ENCODE measurements at places on chromosomes 4 and X.

DNA sequence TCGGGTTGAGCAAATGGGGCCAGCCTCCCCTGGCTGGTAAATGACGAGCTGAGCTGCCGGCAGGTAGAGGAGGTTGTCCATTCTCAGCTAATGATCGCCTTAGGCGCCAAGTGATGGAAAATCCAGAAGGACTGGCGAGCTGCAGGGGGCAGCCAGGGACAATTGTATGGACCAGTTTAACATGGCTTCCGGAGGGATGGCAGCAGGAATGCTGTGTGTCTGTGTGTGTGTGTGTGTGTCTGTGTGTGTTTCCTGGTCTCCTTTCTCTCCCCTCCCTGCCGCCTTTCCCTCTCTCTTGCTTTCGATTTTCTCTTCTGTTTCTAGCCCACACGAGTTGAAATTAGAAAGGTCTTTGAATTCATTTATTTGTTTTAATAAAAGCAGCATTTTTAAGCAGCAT is 45.2 kb upstream of the BCOR start:
- no peak for DNase-seq

DNA sequence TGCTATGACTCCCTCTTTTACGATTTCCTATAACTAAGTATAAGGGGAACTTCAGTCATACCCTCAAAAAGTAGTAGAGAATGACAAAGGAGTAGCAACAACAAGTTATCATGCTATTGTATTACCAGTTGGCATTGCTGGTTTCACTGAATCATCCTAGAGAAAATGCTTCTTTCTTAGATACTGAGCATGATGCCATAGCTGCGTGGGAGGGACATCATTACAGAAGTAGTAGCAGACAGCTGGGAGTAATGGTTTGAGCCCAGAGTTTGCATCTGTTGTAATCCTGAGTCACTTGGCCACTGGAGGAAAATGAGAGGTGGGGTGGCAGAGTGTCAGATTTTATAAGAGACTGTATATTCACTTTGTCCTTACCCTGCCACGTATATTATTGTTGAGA is 38.6 kb downstream of the MTMR1 start:
- no peak for DNase-seq

DNA sequence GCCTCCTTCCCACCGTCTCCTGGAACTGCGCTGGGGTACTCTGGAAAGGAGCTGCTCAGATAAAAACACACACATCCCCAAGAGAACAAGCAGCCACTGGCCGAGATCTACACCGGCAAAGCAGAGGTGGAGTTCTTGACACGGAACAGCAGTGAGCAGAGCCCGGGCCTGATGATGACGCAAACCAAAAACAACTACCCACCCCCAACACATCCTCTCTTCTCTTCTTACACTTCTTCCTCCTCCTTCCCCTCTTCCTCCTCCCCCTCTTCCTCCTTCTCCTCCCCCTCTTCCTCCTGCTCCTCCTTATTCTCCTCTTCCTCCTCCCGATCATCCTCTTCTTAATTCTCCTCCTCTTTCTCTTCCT is 4.6 kb downstream of the PNMA5 start:
- no peak for DNase-seq

- no peak for DNase-seq
Measured at GRCh38 chrX:18676470-18676869, 4.6 kb upstream of the RS1 start.

- DNase-seq, result no peak
Measured at GRCh38 chr4:85953651-85954018, 406.2 kb downstream of the MAPK10 start.

DNA sequence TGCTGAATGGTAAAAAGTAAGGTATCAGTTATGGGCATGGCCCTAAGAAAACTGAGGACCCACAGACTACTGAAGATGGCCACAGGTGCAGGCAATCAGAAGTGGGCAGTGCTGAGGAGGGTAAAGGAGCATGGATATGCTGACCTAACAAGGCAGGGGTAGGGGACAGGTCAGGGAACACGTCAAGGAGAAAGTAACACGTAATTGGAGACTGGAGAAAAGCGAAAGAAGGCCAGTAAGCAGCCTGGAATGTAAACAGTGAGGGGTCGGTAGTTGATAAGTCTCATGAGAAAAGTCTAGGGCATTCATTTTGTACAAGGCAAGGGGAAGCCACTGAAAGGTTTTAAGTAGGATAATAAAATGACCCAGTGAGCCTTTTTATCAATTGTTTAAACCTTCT is 153.3 kb downstream of the PRDM5 start:
- no peak for DNase-seq

GRCh38 chrX:7146703-7147412 is 654 bp upstream of the STS start:
- peak; percentile 34 for DNase-seq

- no peak for DNase-seq
Measured at GRCh38 chr4:39754309-39754708, 56.4 kb downstream of the UBE2K start.

- peak; percentile 43 for DNase-seq
Measured at GRCh38 chrX:135112096-135112729, 8.1 kb downstream of the ETDB start.

GRCh38 chr4:73692254-73692653 is 48.1 kb upstream of the CXCL8 start:
- DNase-seq, result no peak

GRCh38 chr4:190017357-190018200 is 9.5 kb downstream of the FRG2 start:
- DNase-seq, result no peak

- DNase-seq, result no peak
Measured at GRCh38 chr4:17138847-17139246, 240.4 kb upstream of the LDB2 start.

DNA sequence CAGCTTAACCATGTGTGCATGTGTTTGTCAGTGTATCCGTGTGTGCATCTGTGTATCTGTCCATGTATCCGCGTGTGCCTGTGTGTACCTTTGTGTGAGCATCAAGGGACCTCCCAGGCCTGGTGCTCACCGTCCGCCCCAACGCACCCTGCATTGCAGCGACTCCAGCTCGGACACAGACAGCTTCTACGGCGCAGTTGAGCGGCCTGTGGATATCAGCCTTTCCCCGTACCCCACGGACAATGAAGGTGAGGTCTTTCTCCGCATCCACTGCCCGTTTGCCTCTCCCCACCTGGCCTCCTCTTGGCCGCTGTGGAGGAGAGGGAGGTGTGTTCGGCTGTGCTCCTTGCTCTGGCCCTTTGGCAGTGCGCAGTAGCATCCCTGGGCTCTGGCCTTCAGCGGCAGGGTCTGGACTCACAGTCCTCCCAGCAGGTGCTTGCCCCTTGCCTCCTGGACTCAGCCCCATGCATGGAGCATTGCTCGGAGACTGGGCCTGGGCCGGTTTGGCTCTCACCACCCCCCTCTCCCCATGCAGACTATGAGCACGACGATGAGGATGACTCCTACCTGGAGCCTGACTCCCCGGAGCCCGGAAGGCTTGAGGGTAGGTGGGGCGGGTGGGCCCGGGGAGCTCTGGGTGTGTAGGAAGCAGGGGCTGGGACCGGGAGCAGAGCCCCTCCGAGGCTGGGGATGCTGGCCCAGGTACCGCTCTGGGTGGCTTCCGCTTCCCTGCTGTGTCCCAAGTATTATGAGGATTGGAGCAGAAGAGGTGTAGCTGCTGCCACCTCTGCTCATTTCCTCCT is 16.4 kb upstream of the ADD1 start:
- DNase-seq, result no peak

DNA sequence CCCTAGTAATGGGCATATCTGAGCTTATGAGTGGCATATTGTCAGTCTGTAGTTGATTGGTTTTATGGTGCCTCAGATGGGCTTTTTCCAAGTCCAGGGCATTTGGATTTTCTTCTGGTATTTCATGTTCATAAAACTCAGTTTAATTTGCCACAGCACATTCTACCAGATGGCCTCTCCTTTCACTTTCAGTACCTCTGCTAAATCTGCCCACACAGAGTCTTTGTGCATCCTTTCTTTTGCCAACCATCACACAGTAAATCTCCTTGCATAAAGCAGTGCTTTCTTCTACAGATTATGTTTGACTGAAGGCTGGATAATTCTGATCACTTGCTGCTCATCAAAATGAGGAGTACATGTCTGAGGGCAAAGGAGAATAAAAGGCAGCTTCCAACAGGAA is 98.2 kb downstream of the HS6ST2 start:
- DNase-seq, result no peak

DNA sequence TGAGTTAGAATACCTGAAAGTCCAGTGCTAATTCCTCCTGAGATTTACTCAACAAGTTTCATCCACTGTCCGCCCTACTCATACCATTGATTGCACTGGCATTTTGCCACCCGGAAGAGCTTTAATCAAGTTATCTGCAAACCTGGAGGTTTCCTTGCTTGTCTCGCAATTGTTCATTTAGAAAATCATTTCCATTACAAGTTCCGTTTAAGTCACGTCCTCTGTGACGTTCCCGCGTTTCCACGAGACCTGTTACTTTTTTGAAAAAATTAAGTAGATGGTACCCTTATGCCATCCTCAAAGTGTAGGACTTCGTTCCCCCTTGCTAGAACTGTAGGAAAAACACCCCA is 761 bp upstream of the FRYL start:
- peak; percentile 29 for DNase-seq

- no peak for DNase-seq
Measured at GRCh38 chr4:25949173-25949748, 35.2 kb downstream of the SMIM20 start.

DNA sequence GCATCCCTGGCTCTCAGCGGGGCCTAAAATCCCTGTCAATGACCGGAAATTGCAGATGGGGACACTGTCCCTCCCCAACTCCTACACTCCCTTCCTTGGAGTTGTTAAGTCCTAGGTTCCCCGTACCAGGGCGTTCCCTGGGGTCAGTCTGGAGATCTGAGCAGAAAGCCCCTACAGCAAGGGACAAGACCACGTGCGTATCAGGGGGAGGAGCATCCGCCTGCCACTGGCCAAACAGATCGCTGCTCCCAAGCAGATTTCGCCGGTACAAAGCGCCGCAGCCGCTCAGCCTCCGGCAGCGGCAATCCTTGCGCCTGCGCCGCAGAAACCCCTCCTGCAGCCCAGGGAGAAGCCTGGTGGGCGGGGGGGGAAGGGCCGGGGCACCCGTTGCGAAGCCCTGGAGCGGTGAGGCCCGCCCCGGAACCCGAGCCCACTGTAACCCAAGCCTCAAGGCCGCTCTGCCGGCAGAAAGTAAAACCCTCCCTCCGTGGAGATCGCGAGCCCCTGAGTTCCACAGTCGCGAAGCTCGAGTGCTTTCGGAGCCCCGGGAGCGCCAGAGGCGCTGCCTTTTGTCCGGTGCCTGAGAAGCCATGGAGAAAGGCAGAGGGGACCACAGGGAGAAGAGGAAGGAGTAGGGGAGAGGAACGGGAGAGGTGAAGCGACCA is 2.7 kb downstream of the CRMP1 start:
- DNase-seq, result no peak

- no peak for DNase-seq
Measured at GRCh38 chr4:109658871-109659410, 44.3 kb downstream of the CASP6 start.

- DNase-seq, result no peak
Measured at GRCh38 chr4:52052475-52052780, 1.3 kb downstream of the SPATA18 start.

- no peak for DNase-seq
Measured at GRCh38 chr4:163976588-163976987, 482.1 kb downstream of the TMA16 start.

DNA sequence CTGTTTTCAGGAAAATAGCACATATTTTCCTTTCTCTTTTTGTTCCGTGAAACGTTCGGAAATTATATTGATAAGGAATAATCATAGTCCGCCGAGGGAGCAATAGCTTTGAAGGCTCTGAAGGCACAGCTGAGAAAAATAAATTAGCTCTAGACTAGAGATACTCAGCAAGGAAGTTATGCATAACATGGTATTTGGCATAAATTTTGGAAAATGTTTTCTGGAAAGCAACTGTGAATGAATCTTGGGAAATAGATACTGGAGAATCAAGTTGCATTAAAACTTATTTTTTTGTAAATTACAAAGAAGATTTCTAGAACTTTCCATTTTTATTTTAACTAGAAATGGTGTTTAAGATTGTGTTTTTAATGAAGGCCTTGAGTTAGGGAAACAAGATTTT is 92.4 kb downstream of the HPRT1 start:
- DNase-seq, result no peak

GRCh38 chrX:21691512-21692018 is 33.4 kb upstream of the KLHL34 start:
- DNase-seq, result peak; percentile 31

GRCh38 chr4:185738820-185739219 is 73.2 kb downstream of the SORBS2 start:
- DNase-seq, result no peak

- DNase-seq, result no peak
Measured at GRCh38 chrX:149185087-149185486, 320.0 kb downstream of the IDS start.

- DNase-seq, result peak; percentile 42
Measured at GRCh38 chr4:8131210-8131609, 27.4 kb downstream of the ABLIM2 start.

DNA sequence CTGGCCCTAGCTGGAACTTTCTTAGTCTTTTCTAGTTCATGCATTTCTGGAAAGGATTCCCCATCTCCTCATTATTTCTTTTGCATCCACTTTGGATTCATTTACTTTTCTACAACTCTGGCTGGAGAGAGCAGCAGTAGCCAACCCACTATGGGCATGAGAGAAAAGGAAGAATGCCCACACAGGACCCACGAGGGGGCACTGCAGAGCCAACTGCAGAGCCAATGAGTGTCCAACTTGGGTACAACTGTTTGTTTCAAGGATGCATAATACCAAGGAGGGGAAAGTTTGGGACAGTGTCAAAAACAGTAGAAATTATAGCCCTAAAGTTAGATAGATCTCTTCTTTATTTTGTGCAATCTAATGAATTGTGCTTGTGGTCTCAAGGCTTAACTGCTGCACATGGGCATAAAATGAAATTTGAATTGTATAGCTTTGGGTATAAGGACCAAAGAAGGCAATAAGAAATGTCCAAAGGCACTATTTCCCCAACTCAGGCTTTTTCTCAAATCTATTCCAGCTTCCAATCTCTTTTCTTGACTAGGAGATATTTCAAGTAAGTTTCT is 230.6 kb downstream of the NSUN7 start:
- DNase-seq, result no peak

- DNase-seq, result no peak
Measured at GRCh38 chr4:126794363-126794762, 838.4 kb upstream of the INTU start.

GRCh38 chr4:105277702-105278101 is 131.0 kb downstream of the TET2 start:
- no peak for DNase-seq

DNA sequence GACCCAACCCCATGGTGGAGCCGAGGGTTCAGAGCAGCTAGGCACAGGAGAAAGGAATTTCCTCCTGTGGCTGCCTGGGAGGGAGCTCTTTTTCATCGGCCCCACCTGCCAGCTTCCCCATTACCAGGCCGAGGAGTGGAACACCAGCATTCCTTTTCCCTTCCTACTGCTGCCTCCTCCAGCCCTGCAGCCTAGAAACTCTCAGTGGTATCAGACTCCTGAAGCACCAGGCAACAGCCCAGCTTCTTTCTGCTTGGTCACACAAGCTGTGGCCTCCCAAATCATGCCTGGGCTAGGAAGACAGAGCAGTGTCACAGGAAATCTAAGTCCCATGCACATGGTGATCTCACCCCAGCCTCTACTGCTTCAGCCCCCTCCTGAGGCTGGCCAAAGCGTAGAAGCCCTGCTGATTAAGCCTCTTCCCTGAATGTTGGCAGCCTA is 30.1 kb downstream of the RTL5 start:
- DNase-seq, result no peak

Data from DND-41 (cell line).